ENCODE measurements at places on chromosomes 3 and 15.

GRCh38 chr15:41773332-41773728, 954 bp upstream of the MAPKBP1 start:
- DNase-seq: no peak

- no peak for DNase-seq
Measured at GRCh38 chr15:53982876-53983275, 4.6 kb downstream of the UNC13C start.

GRCh38 chr15:80343554-80343992, 60.6 kb upstream of the ARNT2 start:
- no peak for DNase-seq

- DNase-seq: no peak
Measured at GRCh38 chr3:106578911-106579310, 710.1 kb upstream of the CBLB start.

- no peak for DNase-seq
Measured at GRCh38 chr3:68142441-68142840, 488.0 kb upstream of the SUCLG2 start.

DNA sequence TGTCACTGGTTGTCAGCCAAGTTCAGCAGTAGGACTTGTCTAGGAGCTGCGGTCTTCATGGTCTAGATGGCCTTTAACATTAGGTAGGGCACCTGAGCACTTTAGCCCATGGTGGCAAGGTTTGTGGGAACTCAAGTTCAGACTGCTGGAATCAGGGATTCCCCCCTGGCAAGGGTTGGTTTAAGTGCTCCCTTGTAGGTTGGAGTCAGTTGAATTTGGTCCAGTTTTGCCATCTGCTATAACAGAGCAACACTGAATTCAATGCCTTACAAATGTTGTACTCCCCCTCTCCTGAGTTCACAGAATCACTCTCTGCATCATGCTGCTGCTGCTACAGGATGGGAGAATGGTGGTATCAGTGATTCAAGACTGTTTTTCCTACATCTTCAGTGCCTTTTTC, 509.3 kb downstream of the VGLL3 start:
- DNase-seq: no peak

- peak; percentile 3 for DNase-seq
Measured at GRCh38 chr15:44038755-44039191, 156.3 kb downstream of the FRMD5 start.

- DNase-seq: no peak
Measured at GRCh38 chr3:114207768-114208167, 28.9 kb upstream of the DRD3 start.

GRCh38 chr3:188542196-188542595, 388.2 kb downstream of the LPP start:
- no peak for DNase-seq

GRCh38 chr15:101488300-101489164, 975 bp downstream of the PCSK6 start:
- peak; percentile 38 for DNase-seq

DNA sequence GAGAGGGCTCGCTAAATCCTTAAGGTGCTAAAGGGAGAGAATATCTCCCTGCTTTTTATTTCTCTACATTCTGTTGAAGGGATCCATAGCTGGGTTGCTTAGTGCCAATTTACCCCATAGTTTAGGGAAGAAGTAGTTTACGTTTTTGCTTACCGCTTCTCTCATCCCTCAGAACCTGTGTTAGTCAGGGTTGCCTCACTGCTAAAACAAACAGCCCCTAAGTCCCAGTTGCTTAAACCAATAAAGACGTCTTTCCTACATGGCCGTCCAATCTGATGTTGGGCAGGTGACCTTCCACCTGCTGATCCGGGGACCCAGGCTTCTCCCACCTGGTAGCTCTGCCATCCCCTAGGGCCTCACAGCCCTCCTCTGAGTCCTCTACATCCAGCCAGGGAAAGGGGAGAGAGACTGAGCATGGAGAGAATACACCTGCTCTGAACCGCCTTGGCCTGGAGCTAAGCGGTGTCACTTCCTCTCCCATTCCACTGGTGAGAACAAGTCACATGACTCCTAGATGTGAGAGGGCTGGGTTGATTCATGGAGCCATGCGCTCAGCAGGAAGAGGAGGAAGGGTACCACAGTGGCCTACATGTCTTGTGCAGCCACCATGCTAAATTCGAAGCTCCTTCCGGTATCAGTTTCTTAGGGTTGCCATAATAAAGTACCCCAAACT, 26.3 kb downstream of the DNASE1L3 start:
- DNase-seq: peak; percentile 16

DNA sequence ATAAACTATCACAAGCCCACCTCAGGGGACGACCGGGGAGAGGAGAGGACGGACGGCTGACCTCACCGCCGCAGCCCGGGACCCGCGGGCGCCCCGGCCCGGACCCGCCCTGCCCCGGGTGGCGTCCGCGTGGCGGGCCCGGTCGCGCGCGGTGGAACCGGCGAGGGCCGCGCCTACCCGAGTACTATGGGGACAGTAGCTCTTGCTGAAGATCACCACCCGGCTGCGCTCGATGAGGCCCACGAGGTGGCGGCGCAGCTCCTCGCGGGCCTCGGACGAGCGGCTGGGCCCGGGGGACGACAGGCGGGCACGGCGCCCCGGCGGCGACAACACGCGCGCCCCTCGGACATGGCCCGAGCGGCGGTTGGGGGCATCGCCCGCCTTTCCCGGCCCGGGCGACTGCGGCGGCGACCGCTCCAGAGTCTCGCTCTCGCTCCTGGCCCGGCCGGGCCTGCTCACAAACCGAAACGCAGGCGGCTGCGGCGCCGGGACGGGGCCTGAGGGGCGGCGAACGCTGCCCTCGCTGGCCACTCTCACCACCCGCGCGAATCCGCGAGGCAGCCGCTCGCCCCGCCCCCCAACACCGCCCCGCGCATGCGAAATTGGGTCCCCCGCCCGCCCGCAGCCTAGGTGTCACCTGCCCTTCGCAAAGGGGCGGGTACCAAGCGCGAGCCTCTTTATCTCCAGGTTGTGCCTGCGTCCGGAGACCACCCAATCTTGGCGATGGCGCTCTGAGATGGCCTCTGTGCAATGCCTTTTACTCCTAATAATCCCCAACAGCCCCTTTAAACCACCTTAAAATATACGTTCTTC, at the start of gene TXNRD3:
Gene TXNRD3, minus strand, starts transcription at position 554 of the 813 bp plus-strand sequence.
- peak; percentile 82 for DNase-seq

GRCh38 chr3:99706410-99706809, 68.0 kb downstream of the COL8A1 start:
- no peak for DNase-seq

- DNase-seq: no peak
Measured at GRCh38 chr3:185059766-185060165, 93.1 kb downstream of the C3orf70 start.

GRCh38 chr3:183409219-183409618, 19.2 kb downstream of the MCF2L2 start:
- no peak for DNase-seq

DNA sequence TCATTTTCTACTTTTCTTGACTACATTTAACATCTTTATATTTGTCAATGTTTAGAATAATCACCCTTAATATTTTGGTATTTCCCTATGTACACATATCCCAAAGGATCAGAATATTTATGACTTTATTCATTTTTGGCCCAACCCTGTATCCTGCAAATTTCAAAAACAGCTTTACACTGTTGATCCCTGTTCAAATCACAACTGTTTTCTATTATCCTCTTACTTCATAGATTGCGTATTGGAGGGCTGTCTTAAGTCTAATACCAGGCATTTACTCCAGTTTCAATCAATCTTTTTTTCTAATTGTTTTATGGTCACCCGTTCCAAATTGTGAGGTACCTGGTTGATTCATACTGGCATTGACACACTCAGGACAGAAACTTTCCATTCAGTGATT, 107.9 kb downstream of the RPL22L1 start:
- DNase-seq: no peak

DNA sequence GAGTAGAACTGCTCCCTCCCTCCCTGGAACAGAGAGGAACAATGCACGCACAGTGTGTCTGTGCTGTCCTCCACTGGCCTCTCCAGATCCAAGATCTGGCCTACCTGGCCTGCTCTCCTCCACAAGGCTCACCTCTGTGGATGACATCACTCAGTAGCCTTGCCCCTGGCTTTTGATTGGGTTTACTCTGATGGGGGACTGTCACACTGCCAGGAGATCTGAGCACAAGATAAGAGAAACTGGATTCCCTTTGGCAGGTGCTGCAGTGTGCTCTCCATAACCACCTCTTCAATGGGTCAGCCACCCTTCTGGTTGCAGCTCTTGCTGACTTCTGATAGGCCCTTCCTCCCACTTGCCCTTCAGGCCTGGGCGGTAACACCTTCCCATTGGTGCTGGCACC, 22.6 kb upstream of the ANO10 start:
- DNase-seq: no peak
